AG04450 (cell line): ENCODE measurements at places on chromosomes 12 and 14.

GRCh38 chr12:3989218-3989550 is 116.0 kb upstream of the PARP11 start:
- DNase-seq = no peak

DNA sequence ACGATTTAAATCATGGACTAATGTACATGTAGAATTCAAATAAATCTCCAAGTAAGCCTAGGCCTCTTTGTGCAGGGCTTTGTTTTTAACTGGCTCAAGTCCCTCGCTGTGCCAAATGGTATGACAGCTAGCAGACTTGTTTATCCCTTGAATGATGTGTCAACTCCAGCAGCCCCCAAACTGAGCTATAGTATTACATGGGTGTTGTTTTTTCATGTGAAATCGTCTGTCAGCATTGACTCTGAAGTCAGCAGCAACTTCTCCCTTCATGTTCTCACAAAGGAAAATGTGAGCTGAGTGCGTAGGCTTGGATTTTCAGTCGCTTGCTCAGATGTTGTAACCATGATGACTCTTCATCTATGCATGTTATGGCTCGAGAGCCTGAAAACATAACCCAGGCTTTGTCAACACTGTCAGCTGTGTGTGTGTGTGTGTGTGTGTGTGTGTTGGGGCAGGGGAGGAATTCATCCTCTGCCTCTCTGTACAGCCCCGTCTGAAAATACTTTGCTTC is 73.3 kb downstream of the PTHLH start:
- peak; percentile 98 for DNase-seq

DNA sequence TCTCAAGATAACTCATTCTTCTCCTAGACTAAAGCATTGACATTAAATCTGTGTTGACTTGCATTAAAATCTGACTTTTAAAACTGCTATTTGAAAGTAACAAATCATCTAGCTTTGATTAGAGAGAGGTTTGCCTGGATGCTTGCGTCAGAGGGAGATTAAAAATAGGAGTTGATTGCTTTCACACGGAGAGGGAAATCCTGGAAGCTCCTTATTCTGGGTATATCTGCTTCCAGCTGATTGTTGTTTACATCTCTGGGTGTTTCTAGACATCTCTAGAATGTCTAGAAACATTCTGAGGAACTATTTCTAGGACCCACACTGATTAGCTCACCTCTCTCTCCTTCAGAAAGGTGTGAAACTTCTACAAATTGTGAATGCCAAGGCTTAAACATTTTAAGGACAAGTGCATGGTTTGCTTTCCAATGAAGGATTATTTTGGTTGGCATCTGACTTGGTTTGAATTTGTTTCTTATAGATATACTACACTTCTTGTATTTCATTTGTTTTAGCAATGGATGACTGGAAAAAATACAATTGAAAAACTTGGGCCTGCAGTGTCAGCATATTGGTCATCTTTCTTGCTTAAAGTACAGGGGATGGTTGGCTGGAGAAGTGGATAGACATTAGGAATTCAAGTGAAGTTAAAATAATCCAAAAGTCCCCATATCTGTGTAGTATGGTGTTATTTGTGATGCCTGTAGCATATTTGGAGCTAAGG is 2.1 kb downstream of the DIP2B start:
- no peak for DNase-seq

GRCh38 chr14:78519863-78520262 is 349.7 kb downstream of the NRXN3 start:
- no peak for DNase-seq

GRCh38 chr12:120928864-120929652 is 24.9 kb upstream of the SPPL3 start:
- DNase-seq = no peak

DNA sequence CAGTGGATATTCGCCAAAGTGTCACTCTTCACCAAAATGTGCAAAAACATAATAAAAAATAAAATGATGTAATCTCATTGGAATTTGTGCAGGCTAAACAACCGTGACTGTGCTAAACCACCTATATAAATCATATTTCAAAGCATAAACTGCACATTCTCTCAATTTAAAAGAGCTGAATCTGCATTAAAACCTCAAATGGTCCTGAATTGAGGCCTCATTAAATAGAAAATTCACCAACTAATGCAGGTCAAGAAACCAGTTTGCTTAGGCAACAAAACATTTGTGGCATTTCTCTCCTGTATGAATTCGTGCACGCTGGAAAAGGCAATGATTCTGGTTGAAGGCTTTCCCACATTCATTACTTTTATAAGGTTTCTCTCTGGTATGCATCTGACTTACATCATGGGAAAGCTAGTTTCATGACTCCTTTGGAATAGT is 80.1 kb upstream of the IFNG-AS1 start:
- DNase-seq = peak; percentile 23

- DNase-seq = no peak
Observed at GRCh38 chr12:25694072-25694471, 141.0 kb upstream of the LMNTD1 start.

DNA sequence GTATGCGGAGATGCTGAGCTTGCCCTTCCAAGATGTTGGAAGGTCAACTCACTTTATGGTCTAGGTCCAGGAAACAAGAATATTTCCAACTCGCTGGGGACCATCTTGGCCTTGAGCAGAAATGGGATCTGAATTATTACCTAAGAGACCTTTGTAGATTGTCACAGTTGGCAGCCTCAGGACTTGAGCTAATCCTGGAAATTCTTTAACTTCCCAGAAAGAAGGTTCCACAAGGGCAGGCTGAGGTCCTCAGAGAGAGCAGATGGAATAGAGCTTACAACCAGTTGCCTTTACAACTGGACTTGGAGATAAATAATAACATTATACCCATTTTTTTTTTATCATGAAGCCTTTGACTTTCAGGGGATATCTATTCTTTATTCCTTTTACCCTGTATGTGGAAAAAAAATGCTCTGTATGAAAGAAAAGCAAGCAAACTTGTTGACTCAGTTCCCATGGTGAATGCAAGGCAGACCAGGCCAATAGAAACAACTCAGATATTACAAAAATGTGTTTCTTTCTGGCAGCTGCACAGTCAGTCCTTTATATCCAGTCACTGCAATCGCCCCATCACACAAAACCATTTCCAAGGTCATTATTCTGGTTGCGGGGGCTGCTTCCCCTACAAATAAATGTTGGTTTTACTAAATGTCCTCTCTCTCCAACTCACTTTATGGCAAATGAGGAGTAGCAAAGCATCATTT is 401.4 kb downstream of the ZFP36L1 start:
- DNase-seq = no peak

DNA sequence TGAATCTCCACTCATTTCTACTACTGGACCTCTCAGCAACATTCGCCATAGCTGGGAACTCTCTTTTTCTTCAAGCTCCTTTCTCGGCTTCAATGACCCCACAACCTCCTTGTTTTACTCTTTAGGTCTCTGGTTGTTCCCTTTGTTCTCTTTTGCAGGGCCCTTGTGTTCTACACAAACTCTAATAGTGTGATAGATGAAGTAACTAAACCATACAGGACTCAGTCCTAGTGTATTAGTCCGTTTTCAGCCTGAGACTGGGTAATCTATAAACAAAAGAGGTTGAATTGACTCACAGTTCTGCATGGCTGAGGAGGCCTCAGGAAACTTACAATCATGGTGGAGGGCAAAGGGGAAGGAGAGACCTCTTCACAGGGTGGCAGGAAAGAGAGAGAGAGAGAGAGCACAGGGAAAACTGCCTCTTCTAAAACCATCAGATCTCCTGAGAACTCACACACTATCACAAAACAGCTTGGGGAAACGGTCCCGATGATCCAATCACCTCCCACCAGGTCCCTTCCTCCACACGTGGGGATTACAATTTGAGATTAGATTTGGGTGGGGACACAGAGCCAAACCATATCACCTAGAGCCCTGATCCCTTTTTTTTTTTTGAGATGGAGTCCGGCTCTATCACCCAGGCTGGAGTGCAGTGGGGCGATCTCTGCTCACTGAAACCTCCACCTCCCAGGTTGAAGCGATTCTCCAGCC is 32.0 kb upstream of the WNK1 start:
- DNase-seq = no peak

DNA sequence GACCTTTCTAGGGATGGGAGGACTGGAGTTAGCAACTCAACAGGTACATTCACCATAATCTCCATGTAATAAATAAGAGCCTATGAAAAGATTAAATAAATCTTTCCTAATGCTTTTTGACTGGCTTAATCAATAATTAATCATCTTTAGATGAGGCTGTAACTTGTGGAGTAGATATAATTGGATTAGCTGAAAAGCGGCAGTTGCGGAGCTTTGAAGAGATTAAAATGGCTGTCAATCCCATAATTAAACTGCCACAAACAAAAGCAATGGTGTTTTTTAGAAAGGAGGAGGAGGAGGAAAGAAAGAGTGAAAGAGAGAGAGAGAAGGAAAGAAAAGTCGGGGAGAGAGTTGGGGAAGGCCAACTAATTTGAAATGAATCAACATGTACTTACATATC is 70.7 kb upstream of the TMEM263 start:
- DNase-seq = no peak

DNA sequence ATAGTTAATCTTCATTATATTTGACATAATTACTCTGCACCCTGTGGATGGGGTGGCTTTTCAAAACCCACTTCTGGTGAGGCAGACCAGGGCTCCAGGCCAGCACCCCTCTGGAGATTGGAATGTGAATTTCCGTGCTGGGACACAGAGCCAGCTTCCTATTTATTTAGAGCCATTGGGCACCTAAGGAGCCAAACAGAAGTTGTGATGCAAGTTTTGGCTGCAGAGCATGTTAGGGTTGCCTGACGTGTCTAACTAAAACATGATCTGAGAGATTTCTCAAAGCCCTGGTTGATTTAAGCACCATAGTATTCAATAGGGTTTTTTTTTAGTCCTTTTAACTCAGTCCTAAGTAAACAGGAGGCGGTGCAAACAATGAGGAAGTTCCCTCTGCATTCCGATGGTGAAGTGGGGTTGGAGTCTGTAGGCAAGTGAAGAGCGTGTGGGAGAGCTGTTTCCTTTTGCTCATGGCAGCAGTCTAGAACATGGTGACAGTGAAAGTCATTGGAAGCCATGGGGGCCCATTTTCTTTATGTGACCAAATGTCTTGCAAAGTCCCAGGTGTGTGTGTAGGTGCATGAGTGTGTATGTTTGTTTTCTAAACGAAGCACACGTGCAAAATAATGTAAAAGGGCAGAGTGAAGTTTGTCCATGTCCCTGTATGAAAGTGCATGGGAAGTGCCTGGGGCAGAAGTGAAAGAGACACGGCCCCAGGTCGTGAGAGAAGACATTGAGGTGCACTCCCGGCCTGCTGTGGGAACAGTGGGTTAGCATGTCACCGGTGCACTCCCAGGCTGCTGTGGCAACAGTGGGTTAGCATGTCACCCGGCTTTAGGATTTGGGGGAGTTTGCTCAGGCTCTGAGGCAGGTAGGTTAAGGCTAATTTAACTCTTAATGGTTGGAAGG is 117.7 kb downstream of the PRKCH start:
- no peak for DNase-seq

GRCh38 chr14:76784881-76785280 is 23.6 kb downstream of the VASH1 start:
- peak; percentile 34 for DNase-seq

GRCh38 chr12:97751704-97752103 is 289.1 kb downstream of the RMST start:
- no peak for DNase-seq

DNA sequence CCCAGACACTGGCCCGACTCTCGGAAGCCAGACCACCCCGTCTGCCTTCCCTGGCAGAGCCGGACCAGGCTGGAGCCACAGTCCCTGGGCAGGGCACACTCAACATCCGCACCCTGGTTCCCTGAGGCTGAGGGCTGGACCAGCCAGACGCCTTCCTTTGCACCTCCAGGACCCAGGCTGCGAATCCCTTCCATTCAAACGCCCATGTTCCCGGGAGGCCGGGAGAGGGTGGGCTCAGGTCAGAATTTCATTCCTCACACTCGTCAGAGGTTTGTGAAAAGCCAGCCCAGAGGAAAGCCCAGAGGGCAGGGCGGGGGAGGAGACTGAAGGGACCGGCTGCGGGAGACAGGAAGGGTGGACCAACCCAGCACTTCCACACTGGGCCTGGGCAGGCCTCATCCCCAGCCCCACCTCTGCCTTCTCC is 58.7 kb downstream of the LRRC74A start:
- no peak for DNase-seq

DNA sequence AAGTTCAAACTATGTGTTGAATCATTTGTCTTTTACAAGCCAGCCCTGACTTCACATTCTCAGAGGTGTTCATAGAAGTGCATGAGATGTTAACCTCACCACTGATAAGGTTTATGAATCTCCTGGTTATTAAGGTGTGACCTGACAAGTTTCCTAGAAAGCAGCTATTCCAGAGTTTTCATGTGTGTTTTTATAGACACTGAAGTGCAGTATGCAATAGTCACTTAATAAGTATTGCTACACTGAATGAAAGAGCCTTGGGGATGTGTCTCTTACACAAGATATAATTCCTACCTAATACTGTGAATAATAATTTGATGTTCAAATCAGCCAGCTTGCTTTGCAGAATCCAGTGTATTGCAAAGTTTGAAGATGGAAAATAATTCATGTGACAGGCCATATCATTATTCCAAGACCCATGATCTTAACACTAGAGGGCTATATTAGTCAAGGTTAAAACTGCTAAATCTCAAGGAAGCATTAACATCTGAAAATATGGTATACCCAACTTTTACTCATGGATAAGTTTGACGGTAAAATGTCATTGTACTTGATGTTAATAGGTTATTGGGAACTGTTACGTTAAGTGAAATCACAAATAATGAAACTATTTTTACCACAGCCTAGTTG is 13.0 kb downstream of the SLC25A3 start:
- DNase-seq = no peak

DNA sequence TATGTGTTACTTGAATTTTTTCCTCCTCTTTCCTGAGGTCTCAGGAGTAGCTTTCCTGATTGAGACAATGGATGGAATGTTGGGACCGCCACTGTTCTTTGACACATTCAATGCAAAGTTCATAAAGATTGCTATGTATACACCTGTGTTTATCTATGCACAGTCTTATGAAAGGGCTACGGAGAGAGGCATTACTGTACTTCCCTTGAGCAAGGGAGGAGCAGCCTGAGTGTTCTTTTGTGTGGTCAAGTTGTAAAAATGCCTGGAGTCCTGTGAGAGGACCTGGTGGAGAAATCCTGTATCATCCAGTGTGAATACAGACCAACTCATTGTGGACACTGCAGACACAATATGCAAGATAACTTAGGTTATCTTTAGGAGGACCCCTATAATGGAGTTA is 1.2 kb downstream of the SRGAP1 start:
- DNase-seq = no peak

DNA sequence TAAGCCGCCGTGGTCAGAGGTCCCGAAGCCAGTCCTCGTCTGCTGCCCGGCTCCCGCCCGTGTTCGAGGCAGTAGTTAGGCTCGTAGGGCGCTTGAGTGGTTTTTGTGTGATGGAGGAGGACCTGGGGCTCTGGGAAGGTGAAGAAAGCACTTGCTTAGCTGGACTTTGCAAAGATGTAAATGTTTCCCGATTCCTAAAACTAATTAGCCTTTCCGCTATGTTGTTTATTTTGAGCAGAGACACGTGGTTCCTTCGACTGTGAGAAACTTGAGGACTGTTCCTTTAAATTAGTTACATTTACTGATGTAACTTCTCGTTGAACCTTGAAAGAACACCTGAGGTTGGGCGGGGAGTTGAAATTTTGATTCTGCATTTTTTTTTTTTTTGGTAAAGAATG is 33.9 kb downstream of the MIA2 start:
- no peak for DNase-seq
